ENCODE measurements at places on chromosomes 1 and 21. TPM values are rescaled to one million over a fixed set of nuclear protein-coding genes. Genes with fewer than 3 reads are reported as not detected.

GRCh38 chr1:46479744-46480350 is 9.8 kb upstream of the DMBX1 start:
- no peak for DNase-seq

- no peak for DNase-seq
These were observed 406.0 kb downstream of the SIPA1L2 start for GRCh38 chr1:232223887-232224286.

GRCh38 chr1:111222308-111223125 is 5.0 kb upstream of the CHI3L2 start:
- DNase-seq, result peak; percentile 78

DNA sequence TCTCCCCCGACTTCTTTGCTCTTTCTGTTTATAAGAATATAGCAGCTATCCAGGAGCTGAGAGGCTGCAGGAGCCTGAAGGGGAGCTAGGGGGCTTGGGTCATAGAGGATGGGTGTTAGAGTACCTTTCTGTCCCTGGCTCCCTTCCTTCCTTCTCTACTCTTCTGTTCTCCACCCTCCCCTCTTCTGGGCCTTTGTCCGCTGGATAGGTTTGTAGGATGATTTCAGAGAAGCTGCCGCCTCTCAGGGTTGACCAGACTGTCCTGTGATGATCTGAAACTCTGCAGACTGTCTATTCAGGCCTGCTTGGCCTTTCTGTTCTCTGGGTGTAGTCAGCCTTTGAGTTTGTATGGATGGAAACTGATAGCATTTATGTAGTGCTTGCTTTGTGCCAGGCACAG is 26.3 kb downstream of the PPFIA4 start:
- no peak for DNase-seq

- no peak for DNase-seq
These were observed 59.1 kb downstream of the PTGFR start for GRCh38 chr1:78549891-78550290.

DNA sequence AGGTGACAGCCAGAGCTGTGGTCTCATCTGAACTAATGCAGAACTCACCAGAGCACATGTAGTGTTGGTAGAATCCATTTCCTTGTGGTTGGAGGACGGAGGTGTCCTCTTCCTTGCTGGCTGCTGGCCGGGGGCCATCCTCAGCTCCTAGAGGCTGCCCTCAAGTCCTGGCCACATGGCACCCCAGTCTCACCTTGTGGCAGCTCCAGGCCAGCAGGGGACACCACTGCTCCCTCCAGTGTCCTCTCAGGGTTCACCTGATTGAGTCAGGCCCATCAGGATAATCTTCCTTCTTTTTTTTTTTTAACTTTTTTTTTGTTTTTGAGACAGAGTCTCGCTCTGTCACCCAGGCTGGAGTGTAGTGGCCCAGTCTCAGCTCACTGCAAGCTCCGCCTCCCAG is 2.9 kb downstream of the KCNE1 start:
- no peak for DNase-seq

GRCh38 chr1:60872426-60873054 is 209.8 kb upstream of the NFIA start:
- no peak for DNase-seq

- DNase-seq, result no peak
These were observed 59.1 kb downstream of the FAAP20 start for GRCh38 chr1:2135441-2135841.

DNA sequence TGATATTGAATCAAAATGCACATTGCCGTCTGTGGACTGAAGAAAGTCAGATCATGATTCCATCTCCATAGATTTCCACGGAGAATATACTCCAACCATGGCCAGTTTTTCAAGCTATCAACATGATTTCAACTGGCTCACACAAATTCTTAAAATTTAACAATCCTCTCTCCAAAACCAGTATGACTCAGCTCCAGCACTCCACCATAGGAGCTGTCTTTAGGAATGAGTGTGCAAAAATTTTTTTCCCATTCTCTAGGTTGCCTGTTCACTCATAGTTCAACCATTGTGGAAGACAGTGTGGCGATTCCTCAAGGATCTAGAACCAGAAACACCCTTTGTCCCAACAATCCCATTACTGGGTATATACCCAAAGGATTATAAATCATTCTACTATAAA is 40.8 kb downstream of the RGL1 start:
- no peak for DNase-seq

DNA sequence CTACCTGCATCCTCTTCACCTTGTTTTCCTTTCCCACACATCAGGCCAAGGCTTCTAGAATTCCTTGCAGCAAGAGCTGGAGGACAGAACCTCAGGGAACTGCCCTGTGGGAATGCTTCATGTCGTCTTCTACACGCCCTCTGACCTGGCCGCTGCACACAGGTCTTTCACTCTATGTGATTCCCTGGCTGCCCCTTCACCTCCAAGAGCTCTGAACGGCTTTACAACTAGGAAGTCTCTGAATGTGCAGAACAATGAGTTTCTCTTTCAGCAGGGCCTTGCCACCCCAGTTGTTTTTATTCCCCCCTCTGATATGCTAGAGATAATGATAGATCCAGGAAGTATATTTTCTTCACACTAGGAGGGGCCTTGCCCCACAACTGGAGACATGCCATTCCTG is 142.6 kb downstream of the CLIC6 start:
- DNase-seq, result no peak

DNA sequence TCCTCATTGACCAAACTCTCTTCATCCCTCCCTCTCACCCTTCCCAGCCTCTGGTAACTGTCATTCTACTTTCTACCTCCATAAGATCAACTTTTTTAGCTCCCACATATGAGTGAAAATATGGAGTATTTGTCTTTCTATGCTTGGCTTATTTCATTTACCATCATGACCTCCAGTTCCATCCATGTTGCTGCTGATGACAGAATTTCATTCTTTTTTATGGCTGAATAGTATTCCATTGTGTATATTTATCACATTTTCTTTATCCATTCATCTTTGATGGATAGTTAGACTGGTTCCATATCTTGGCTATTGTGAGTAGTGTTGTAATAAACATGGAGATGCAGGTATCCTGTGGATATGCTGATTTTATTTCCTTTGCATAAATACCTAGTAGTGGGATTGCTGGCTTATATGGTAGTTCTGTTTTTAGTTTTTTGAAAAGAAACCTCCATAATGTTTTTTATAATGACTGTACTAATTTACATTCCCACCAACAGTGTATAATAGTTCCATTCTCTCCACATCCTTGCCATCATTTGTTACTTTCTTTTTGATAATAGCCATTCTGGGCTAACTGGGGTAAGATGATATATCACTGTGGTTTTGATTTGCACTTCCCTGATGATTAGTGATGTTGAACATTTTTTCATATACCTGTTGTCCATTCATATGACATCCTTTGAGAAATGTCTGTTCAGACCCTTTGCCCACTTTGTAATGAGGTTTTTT is 35.7 kb downstream of the IARS2 start:
- DNase-seq, result no peak

DNA sequence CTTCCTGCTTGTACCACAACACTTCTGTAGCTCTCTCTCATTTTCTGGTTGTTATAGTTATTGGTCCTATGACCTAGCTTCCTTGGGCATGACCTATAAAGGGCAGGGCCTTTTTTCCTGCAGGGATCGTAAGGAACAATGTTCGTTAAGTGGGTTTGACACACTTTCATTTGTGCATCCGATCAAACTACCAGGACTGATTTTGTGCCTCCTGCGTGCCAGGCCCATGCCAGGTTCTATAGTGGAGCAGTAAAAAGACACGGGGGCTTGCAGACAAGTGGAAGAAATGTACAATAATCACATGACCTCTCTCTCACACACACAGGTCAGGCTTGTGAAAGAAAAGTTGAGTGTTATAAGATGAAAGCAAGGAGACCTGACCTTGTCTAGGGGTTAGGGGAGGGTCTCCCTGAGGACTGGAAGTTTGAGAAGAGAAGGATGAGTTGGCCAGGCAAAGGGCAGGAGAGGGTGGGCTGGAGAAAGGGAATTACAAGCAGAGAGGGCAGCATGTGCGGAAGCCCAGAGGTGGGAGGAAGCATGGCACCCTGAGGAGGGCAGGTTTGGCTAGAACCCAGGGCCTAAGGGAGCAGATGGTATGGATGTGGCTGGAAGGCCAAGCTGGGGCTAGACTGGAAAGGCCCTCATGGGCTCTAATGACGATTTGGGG is 145.4 kb downstream of the GRIK3 start:
- DNase-seq, result no peak

GRCh38 chr1:56931211-56931610 is 34.6 kb downstream of the C8B start:
- no peak for DNase-seq

DNA sequence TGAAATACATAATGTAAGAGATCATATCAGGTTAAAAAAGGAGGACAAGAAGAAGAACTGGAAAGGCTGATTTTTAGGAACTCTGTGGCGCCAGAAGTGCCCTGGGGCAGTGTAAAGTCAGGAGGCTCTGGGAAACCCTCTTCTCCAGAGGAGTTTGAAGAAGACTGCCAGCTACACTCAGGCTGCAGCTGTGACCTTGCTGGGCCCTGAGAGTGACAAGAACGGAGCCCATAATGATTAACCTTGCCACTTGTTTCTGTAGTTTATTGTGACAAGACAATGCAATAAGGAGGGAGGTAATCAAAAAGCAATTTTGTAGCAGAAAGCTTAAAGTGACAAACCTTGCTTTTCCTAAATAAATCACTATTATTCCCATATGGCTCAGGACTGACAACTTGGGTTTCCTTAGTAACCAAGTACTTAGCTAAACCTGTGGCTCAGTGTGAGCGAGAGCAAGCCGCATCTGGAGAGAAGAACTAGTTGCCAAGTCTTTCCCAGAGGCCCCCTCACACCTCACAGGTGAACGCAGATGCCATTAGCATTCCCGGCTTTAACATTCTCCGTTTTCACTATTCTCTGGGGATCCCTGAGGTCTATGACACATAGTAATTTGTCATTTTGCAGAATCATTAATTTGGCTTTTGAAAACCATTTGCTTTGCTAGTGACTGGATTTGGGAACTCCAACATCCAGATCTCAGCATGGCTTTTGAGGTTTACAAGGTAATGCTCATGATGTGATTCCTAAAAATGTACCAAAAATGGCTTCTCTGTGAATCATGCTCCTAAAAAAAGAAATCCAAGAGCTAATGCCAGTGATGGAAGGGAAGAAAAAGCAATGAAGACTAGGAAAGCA is 115.9 kb downstream of the OMA1 start:
- no peak for DNase-seq

DNA sequence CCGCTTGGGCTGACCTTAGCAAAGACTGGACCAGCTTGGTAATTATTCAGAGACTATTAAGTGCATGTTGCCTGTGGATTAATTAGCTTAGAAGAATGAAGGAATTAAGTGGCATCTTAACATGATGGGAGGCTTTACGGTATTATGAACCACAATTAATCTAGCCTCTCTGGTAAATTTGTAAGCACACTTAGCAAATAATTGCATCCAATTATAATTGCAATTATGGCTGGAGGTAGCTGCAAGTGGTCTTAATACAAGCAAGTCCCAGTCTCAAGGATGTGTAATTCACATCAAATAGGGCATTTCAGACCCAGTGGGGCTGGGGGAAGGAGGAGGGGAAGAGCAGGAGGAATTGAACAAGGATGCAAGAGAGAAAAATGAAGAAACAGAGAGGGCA is 151.6 kb downstream of the CNIH3 start:
- no peak for DNase-seq

DNA sequence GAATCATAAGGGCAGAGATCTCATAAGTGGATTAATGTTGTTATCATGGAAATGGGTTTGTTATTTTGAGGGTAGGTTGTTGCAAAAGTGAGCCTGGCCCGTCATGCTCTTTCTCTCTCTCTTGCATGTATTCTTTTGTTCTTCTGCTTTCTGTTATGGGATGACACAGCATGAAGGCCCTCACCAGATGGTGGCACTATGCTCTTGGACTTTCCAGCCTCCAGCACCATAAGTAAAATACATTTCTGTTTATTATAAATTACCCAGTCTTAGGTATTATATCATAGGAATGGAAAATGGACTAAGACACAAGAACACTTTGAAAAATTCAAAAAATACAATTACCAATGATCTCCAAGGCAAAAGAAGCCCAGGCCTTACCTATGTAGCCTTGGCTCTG is 676.1 kb downstream of the PTPRU start:
- DNase-seq, result no peak

GRCh38 chr1:66927528-66927927 is 2.7 kb downstream of the MIER1 start:
- DNase-seq, result no peak

DNA sequence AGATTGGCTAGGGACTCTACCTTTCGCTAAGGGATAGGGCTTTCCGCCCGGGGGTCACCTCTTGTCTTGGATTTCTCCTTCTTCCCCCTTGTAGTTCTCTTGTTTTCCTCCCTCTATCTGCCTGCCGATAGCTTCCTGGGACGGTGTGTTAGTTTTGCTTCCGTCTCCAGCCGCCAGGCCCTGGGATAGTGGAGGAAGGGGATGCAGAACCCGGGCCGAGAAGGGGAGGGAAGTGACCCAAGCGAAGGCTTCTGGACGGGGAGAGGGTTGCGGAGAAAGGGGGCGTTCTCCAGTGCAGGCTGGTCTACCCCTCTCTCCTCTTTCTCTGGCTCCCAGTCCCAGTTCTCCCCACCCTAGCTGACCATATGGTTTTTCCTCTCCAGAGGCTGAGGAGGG is 871 bp downstream of the TUFT1 start:
- DNase-seq, result no peak

DNA sequence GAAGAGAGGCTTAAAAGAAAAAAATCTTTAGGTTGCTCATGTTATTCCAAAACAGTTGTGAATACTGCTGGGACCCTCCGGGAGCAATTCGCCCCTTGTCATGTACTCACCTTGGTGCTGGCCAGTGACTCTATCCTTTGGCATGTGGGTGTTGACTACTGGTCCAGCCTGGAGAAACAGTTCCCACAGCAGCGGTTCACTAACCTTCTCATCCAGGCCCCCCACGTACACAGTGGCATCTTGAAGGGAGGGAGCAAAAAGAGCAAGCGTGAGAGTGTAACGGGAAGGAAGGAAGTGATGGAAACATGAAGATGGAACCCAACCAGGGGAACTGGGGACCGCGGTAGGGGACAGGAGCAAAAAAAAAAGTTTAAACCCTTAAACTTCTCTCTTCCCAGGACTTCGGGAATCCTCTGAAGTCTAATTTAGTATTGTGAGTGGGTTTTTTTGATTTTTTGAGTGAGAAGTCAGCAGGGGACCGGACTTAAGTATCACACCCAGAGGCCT is 494 bp downstream of the SF3B4 start:
- no peak for DNase-seq

- DNase-seq, result no peak
These were observed 3.5 kb upstream of the MAN1C1 start for GRCh38 chr1:25613091-25613490.

DNA sequence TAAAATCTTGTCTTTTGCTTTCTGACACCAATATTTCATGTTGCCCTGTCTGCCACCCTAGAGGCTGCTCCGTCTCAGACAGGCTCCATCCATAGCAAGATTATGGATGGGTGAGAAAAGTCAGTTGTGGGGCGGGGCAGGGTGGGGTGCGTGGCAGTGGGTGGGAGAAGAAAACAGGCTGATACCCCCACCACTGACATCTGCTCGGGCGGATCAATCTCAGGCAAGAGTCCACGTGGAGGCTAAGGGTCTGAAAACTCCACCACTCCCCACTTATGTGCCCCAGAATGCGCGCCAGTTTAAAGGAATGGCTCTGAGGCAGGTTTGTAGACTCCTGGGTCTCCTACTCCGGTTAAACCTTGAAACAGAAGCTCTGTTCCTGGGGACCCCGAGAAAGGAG is 101.5 kb downstream of the HLCS start:
- no peak for DNase-seq

The HMCN1 gene
- 0.03 TPM for total RNA-seq

The TCHHL1 gene
- total RNA-seq, result not detected

The FCGR3A gene
- 0.61 TPM for total RNA-seq

The IL10RB gene
- total RNA-seq, result 10.2 TPM

The SELENBP1 gene
- total RNA-seq, result 0.82 TPM

The ADAMTS5 gene
- total RNA-seq, result not detected

The TNFAIP8L2 gene
- 18.2 TPM for total RNA-seq

The FCRL5 gene
- not detected for total RNA-seq

The SH3D21 gene
- 5.6 TPM for total RNA-seq

Measured in activated T-cell treated with anti-CD3 and anti-CD28 coated beads, Interleukin-2, amount 50 U/mL, for 4 hours (primary cell).